ENCODE measurements at places on chromosomes 4 and X.

- peak; percentile 30 for DNase-seq
Observed at GRCh38 chr4:64784125-64784524, 374.9 kb upstream of the TECRL start.

DNA sequence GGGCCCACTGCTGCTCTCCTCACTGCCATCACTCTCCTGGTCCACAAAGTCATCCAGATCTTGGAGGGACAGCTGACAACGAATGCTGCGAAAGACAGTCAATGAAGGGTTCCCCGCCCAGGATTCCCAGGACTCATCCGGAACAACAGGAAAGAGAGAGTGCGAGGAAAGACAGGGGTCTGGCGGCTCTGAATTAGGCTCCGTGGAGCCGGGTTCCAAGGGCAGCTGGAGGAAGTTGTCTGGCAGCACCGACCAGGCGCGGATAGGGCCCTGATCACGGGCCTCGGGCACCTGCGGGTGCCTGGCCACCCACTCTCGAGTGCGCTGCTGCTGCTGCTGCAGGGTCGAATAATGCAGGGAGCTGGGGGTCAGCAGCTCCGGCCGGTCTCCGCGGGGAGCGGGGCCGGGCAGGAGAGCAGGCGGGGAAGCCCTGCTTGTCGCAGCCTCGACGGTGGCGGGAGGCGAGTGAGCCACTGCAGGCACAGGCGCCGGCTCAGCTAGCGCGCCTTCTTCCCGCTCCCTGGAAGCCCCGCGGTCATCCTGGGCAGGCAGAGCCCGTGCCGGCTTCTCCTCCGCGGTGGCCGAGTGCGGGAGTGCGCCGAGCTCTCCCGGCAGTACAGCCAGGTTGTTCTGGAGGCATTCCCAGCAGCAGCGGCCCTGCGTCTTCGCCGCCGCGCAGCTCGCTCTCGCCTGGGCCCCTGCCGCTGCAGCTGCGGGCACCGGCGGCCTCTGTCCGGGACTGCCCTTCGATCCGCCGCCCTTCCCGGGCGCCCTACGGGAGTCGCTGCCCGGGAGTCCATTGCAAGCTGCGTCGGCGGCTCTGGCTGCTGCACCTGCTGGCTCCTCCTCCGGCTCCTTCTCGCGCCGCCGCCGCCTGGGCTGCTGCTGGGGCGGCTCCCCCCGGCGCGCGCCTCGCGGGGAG is 1.1 kb downstream of the SOWAHB start:
- peak; percentile 85 for DNase-seq

- no peak for DNase-seq
Observed at GRCh38 chr4:94537921-94538628, 86.3 kb downstream of the PDLIM5 start.

GRCh38 chrX:392575-392846 is 5.8 kb upstream of the PPP2R3B start:
- no peak for DNase-seq

DNA sequence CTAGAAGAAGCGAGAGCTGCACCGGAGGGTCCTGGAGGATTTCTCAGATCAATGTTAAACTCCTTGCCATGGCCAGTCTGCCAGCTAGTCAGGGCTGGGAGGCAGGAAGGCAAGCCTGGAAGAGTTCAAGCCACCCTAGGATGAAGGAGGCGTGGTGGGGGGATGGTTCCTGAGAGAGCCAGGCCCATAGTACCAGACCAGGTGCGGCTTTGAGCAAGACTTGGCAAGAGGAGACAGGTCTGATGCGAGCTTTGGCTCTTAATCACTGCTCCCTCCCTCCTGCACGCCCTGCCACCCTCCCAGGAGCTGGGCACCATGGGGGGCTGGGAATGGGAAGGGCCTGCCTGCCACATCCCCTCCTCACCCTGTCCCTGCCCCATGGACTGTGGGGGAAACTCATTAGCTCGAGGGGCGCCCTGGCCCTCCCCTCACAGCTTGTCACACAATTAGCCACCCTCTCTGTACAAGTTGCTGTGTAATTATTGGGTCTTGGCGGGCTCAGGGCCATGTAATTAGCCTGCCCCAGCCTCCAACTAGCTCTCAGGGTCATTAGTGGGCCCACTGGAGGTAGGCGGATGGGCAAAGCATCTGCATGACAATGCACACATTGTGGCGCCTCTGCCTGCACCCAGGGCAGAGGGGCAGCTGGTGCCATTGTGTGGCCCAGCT is 50.3 kb downstream of the EFNB1 start:
- no peak for DNase-seq

DNA sequence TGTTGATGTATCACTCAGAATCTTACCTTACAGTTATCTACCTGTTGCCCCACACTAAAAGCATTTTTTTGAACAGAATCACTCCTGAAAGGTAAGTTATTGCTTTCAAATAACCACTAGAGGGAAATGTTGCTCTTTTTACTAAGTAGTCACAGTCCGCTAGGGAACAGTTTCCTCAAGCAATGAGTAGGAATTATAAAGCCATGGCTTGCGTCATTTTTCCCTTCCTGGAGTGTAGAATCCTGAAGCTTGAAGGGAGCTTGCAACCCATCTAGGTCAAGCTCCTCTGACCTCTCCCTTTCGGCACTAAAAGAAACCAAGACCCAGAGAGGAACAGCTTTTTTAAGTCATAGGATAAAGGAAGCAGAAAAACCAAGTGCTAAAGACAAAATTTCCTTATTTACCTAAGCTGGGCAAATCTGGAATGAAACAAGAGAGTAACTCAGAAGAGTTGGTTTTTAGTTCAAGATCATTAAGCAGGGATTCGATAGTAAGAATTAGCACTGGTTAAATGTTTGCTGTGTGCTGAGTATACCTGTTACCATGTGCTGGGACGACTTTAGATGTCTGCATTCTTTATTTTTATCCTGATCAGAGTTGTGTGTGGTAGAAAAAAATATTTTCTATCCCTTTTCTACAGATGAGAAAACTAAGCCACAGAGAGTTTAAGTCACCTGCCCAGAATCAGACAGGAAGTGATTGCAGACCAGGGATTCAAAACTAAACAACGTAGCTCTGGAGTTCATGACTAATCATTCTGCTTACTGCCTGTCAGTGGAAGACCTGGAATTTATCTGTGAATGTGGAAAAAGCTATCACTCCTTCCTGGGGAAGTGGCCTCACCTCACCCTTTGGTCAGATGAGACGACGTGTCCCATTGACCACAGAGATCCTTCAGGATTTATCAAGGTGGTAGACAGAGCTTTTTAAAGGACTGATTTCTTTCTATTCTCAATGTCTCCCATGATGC is 631.5 kb downstream of the RAB28 start:
- DNase-seq: peak; percentile 80

DNA sequence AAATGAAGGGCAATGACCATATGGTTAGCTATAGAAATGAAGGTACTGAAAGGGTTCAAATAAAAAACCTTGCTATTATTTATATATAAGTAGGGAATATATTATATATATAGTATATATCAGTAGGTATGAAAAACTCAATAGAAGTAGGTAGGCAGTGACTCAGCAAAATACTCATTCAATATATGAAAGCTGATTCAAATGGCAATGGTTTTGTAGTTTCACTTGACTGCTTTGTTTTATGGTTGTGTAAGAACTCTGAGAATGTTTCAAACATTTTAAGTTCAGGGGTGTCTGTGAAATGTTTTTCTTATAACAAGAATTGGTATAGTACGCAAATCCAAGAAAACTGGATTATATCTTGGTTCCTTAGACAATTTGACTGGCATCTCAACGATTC is 4.1 kb downstream of the ZNF280C start:
- DNase-seq: no peak

All from NCI-H1417 (cell line).